ENCODE measurements at places on chromosomes 3 and 15.

DNA sequence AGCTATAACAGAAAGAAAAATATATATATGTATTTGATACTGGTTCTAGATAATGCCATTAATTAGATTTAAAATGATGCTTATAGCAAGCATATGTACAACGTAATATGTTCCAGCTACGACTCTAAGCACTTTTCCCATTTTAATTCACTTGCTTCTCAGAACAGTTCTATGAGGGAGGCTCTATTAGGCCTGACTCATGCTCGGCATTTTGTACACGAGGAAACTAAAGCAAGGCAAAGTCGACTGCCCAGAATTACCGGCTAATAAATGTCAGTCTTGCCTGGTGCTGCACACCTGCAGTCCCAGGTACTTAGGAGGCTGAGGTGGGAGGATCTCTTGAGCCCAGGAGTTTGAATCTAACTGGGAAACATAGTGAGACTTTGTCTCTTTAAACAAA is 106.0 kb downstream of the PTPRG start:
- DNase-seq = no peak

DNA sequence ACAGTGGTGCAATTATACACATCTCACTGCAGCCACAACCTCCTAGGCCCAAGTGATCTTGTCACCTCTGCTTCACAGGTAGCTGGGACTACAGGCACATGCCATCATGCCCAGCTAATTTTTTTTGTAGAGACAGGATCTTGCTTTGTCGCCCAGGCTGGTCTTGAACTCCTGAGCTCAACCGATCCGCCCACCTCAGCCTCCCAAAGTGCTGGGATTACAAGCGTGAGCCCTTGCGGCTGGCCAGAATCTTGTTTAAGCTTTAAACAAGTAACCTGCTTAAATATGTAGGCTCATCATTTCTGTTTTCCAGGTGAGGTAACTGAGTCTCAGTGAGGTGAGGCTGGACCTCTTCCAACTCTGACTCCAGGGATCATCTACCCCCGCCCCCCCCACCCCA is 7.7 kb upstream of the PSTPIP1 start:
- no peak for DNase-seq

DNA sequence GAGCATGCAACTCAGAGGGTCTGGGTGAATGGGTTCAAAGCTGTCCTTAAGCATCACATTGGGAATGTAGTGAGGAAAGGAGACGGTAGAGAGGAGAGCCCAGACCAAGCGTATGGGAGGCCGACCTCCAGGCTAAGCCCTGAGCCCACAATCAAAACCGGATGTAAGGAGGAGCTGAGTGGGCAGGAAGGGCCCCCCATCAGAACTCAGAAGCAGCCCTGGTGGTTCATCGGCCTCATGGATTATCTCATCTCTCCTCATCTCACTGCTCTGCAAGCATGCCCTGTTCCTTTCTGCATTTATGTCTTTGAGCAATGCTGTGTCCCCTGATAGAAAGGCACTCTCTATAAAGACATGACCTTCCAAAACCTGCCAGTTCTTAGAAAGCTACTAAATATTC is 6.2 kb downstream of the HDC start:
- DNase-seq = no peak

DNA sequence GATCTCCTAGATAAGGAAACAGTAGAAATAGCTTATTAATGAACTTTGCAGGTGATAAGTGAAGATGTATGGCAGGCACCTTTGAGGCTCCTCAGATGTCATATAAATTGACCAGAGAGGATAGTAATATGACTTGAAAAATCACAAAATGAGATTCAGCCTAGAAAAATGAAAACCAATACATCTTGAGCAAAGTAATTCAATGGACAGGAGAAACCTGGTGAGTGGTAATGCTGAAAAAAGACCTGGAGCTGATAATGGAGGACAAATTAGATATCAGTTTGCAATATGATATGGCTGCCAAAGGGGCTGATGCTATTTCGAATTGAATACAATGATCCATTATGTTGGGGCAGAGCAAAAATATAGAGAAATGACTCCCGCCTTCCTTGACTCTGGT is 103.9 kb downstream of the LSAMP start:
- DNase-seq = no peak

DNA sequence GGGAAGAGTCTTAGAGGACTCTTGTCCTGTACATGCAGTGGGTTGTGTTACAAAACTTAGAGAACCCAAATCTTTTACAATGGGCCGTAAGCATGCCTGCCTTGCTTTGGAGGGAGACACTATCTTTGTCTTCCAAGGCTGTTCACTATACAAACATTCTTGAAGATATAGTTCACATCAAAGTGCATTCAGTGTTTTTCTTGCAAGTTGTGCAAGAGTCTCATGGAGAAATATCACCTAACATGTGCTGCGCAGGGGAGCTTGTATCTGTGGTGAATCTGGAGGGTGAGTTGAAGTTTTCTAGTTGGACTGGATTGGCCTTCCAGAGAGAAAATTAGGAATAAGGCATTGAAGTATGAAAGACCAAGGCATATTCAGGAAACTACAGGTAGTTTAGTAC is 7.8 kb upstream of the PRTG start:
- DNase-seq = no peak

GRCh38 chr3:128734523-128735189 is 8.7 kb downstream of the RAB7A start:
- no peak for DNase-seq

DNA sequence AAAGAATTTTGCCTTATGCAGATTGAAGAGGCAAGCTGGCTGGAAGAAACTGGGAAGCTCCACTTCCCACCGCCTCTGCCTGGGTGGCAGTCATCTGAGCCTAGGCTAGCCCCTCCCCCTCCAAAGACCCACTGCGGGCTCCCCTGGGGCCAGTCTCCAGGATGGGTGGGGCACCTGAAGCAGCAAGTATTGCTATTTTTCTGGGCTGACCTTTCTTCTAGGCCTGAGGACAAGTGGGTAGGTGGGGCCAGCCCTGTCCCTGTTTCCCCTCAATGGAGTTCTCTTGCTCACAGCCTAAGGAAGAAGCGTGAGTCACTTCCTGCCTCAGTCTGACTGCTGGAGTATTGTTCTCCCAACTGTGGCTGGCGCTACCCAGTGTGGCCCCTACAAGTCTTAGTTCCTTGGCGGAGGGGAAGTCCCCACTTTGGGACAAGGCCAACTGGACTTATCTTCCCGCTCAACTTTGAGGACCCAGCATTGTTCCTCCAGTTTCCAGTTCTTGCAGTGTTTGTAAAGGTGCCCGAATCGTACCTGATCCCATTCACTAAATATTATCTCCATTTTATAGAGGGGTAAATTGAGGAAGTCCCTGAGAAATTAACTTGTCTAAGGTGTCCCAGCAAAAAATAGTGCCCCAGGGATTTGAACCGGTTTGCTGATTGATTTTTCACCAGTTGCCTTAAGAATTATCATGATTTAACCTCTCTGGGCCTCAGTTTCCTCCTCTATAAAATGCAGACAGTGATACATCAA is 1.4 kb downstream of the FURIN start:
- DNase-seq = no peak

- DNase-seq = no peak
Observed at GRCh38 chr3:190019844-190020243, 100.9 kb downstream of the P3H2 start.

DNA sequence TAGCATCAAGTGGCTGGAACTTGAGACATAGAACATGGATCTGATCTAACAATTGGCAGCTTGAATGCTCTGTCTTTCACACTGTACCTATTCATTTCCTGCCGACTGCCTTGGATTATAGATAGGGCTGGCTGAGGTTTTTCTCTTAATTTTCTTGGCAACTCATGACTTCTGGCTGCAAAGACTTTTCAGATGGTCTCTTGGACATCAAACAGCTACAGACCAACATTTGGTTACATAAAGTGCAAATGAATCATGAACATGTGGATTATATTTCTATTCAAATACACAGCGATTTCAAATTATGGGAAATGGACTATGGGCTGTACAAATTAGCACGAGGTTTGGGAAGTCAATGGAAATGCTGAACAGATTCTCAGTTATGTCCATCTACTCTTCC is 26.2 kb upstream of the IL16 start:
- DNase-seq = no peak

DNA sequence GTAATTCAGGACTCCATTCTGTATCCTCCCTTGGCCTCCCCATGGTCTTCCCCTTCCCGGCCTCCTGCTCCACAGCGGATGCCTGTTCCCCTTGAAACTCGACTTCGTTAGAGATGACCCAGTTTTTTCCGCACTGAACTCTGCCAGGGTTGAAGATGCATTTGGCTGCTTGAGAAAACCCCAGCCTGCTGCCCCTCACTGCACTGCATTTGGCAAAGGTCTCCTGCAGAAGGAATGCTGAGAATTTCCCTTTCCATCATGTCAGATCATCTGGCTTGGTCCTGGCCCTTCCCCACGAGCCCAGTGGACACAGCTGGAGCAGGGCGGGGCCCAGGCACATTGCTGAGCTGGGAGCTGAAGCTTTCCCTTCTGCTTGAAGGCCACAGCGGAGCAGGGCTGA is 37.6 kb upstream of the RGMA start:
- DNase-seq = no peak

GRCh38 chr3:36397841-36398240 is 17.5 kb downstream of the STAC start:
- no peak for DNase-seq

- no peak for DNase-seq
Observed at GRCh38 chr3:1696669-1697275, 401.9 kb upstream of the CNTN4 start.

DNA sequence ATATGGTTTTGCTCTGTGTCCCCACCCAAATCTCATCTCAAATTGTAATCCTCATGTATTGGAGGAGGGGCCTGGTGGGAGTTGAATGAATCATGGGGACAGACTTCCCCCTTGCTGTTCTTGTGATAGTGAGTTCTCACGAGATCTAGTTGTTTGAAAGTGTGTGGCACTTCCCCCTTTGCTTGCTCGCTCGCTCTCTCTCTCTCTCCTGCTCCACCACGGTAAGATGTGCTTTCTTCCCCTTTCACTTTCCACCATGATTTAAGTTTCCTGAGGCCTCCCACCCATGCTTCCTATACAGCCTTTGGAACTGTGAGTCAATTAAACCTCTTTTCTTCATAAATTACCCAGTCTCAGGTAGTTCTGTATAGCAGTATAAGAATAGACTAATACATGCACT is 60.7 kb downstream of the GSK3B start:
- no peak for DNase-seq

- no peak for DNase-seq
Observed at GRCh38 chr3:18049096-18049495, 306.7 kb upstream of the TBC1D5 start.

DNA sequence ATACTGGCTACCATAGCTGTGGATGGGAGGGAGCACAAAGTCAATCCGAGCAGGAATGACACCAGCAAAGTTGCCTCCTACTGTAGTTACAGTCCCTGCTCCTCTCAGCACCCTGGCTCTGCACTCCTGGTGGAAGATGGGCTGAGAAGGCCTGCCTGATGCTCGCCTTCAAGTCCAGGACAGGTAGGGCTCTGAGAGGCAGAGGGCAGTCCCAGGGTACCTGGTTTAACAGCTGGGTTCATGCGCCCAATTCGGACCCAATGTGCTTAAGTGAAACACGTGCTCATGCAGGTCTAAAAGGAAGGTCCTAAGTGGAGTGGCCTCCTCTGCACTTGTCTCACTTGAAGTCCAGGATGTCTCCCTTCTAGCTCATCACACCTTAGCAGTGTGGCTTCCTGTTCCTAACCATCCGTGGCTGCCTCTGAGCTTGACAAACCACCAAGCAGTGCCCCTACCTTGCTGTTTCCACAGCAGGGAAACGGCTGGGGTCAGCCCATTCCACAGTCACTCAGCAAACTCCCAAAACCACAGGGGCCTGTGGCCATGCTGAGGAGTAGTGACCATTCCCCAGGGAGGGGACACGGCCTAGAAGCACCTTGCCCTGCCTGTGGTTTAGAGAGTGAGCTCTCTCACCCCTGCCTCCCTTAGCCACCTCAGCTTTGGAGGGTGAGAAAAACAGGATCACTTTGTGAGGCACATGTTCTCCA is 3.9 kb upstream of the MUSTN1 start:
- DNase-seq = no peak

- DNase-seq = no peak
Observed at GRCh38 chr15:46703020-46703861, 1014.1 kb upstream of the SEMA6D start.

DNA sequence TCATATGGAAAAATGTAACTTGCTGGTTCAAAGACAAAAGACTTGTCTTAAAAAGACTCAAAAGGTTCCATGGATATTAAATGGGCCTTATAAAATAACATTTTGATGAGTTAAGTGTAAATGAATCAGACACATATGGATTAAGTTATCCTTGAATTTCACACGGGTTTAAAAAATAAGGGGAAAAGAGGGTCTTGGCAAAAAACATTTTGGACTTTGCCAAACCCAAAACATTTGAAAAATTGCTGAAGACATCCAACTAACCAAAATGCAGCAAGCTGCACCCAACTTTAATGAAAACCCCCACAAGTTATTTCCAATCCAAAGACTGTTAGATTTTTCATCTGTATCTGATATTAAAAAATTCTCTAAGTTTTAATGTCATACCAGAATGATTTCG is 200.7 kb downstream of the MEIS2 start:
- DNase-seq = no peak

- DNase-seq = no peak
Observed at GRCh38 chr3:167102071-167102470, 278.0 kb downstream of the ZBBX start.

DNA sequence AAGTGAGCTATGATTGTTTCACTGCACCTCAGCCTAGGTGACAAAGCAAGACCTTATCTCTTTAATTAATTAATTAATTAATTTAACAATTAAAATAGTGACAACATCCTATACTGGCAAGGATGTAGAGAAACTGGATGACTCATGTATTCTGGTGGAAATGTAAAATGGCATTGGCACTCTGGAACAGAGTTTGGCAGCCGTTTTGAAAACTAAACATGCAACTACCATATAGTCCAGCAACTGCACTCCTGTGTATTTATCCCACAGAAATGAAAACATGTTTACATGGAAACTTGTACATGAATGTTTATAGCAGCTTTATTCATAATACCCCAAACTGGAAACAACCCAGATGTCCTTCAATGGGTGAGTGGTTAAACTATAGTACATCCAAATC is 56.6 kb downstream of the ANP32A start:
- DNase-seq = no peak

- no peak for DNase-seq
Observed at GRCh38 chr3:47533996-47534454, 20.5 kb upstream of the ELP6 start.

- DNase-seq = no peak
Observed at GRCh38 chr3:195319060-195319459, 48.1 kb upstream of the XXYLT1 start.

DNA sequence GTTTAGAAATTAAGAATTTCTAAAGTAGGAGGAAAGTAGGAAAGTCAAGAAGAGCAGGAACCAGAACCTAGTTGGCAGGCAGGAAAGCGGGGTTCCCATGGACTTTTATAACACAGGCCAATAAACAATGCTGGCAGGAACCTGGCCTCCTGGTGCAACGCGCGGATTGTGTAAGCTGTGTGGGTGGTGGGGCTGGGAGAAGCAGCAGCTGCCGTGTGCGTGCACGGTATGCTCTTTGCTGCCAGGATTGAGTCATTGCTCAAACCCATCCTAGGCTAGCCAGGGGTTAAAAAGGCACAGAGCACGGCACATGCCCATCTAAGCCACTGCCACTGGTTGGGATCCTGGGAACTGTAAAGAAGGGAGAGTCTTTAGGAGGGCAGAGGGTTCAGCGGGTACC is 209.9 kb upstream of the RGMA start:
- DNase-seq = no peak
